ENCODE measurements at places on chromosomes 1 and 21. TPM values are rescaled to one million over a fixed set of nuclear protein-coding genes. Genes with fewer than 3 reads are reported as not detected.

The HUNK gene
- total RNA-seq, result 1.5 TPM

- H3K27me3 ChIP-seq, result no peaks in the 10 kb centered on the region
- peaks cover 7% of the 10 kb centered on the region for H3K4me1 ChIP-seq
- no peak overlapping the region for H3K27ac ChIP-seq
- no peak for DNase-seq
- no peaks in the 10 kb centered on the region for H3K36me3 ChIP-seq
- H3K4me3 ChIP-seq, result no peak overlapping the region
These were observed 32.9 kb downstream of the GPA33 start for GRCh38 chr1:167057241-167057688.

DNA sequence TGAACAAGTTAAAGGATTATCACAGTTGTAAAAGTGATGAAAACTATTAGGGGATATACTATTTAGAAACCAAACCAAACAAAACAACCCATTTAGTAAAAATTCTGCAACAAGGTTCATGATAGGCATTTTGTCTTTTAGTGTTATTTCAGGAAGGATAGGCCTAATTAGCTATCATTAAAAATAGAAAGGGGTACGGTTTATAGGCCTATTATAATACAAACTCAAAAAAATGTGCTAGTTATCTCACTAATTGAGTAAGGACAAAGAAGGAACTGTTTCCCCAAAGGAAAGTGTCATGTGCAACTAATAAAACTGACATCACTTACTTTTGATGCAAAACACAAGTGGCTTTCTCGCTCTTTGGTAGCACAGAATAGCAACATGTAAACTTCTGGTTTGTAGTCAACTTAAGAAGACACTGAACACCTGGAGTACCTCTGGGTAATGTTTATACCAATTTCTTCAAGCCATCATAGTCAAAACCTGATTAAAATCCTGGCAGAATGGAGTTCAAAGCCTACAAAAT, 28.5 kb downstream of the SLC16A1 start:
- no peaks in the 10 kb centered on the region for H3K27me3 ChIP-seq
- no peak overlapping the region for H3K4me3 ChIP-seq

The SLC30A1 gene
- total RNA-seq, result 7.9 TPM

The DNAI4 gene
- total RNA-seq, result 5.6 TPM

- H3K27me3 ChIP-seq, result no peaks in the 10 kb centered on the region
- peak overlapping the region; percentile 32 for H3K4me3 ChIP-seq
- DNase-seq, result peak; percentile 98
These were observed 14.6 kb downstream of the POLR3GL start for GRCh38 chr1:145978854-145979745.

DNA sequence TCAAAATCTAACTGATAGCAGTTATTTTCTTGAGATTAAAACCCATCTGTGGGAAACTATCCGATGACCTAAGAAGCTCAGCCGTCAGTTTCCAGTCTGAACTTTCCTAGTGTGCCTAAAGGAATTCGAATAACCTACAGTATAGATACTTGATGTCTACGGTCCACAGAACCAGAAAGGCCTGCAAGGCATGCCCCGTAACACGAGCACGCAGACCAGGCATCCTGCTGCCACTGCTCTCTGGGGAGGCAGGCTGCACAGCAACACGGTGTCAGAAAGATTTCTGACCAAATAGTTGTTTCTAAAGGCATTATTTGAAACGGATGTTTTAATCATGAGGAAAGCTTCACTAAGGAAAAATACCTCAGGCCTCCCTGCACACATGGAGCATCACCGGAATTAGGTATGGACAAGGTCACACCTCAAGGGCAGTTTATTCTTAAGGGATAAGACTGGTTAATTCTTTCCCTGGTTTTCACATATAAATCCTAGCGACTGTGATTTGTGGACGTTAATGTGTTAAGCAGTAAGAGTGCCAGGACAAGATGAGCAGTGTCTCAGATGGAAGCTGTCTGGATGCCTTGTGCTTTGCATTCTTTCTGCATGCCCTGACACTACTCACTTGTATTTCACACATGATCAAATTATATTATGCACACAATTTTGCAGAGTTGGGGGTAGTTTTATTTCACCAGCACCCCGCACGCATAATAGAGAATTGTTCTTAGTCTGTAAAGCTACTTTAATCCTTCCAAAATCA, 49.0 kb upstream of the NADK start:
- H3K4me1 ChIP-seq, result no peaks in the 10 kb centered on the region
- no peak overlapping the region for H3K4me3 ChIP-seq
- peaks cover 10% of the 10 kb centered on the region for H3K36me3 ChIP-seq

The CXADR gene
- 1.5 TPM for total RNA-seq

The FAM43B gene
- total RNA-seq, result 1.5 TPM

GRCh38 chr1:63885899-63886298, 112.1 kb downstream of the ROR1 start:
- no peaks in the 10 kb centered on the region for H3K36me3 ChIP-seq
- H3K27ac ChIP-seq, result no peak overlapping the region
- no peak overlapping the region for H3K4me3 ChIP-seq
- H3K4me1 ChIP-seq, result no peaks in the 10 kb centered on the region

- no peak for DNase-seq
- H3K27ac ChIP-seq, result no peak overlapping the region
- H3K27me3 ChIP-seq, result no peaks in the 10 kb centered on the region
- H3K36me3 ChIP-seq, result no peaks in the 10 kb centered on the region
These were observed 162.7 kb downstream of the IER5 start for GRCh38 chr1:181251001-181251712.

The FNBP1L gene
- total RNA-seq, result 20.1 TPM

The LCE1F gene
- not detected for total RNA-seq

The TMPRSS15 gene
- not detected for total RNA-seq

- no peaks in the 10 kb centered on the region for H3K27me3 ChIP-seq
- no peak overlapping the region for H3K4me3 ChIP-seq
- no peak overlapping the region for H3K27ac ChIP-seq
- peaks cover 8% of the 10 kb centered on the region for H3K36me3 ChIP-seq
These were observed 23.8 kb downstream of the CDC42 start for GRCh38 chr1:22076346-22076745.

DNA sequence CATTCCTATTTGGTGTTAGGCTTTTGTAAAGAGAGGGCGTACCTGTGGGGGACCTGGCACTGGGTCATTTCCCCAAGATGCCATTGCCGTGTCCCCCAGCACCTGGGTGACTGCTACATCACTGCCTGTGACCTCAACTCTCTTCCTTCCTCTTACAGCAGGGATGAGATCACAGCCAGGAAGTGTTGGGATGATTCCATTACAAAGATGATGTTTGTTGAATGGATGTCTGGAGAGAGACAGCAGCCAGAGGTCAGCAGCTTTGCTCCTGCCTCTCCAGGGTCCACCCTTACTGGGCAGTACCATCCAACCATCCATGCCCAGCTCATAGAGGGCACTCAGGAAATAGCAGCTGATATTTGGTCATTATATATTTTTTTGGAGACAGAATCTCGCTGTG, 35.1 kb downstream of the TMEM51 start:
- DNase-seq, result no peak
- no peak overlapping the region for H3K4me3 ChIP-seq
- H3K36me3 ChIP-seq, result no peaks in the 10 kb centered on the region
- no peaks in the 10 kb centered on the region for H3K27me3 ChIP-seq

DNA sequence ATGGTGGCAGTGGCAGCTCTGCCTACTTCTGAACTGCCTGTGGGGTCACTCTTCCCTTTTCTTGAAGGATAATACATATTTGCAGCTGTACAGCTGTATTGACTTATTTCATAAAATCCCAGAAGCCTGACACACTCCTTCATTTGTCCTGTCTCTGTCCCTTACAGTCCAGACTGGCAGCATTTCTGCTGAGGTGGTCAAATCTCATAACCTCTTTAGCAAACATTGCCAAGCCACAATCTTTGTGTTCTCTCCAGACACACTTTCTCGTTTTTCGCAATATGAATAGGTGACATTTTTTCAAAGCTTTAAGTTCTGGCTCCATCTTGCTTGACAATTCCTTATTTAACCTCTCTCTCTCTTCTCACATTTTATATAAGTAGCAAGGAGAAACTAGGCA, 15.2 kb downstream of the LY9 start:
- DNase-seq, result no peak
- H3K36me3 ChIP-seq, result no peaks in the 10 kb centered on the region
- H3K27ac ChIP-seq, result no peak overlapping the region
- no peak overlapping the region for H3K4me3 ChIP-seq

The TIE1 gene
- total RNA-seq, result 10.0 TPM

DNA sequence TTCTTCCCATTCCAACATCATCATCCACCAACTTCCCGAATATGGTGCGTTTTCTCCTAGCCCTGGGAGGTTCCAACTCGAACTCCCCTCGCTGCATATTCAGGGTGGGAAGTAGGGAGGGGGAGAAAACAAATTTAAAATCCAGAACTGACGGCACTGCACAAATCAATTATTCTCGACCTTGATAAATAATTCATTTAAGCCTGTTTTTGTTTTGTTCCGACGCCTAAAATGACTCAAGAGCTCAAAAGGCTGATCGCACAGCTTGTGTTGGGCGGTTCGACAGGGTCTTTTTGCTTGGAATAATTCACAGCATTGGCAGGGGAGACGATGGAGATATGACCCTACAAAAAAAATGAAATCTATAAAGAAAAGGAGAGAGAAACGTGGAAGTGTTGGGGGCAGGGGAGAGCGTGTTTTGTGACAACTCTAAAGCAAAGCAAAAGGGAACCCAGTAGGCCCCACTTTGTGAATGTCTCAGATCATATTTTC, 3.1 kb upstream of the BARHL2 start:
- H3K36me3 ChIP-seq, result no peaks in the 10 kb centered on the region
- no peak overlapping the region for H3K4me3 ChIP-seq
- no peaks in the 10 kb centered on the region for H3K4me1 ChIP-seq
- no peak for DNase-seq
- peaks cover 77% of the 10 kb centered on the region for H3K27me3 ChIP-seq

DNA sequence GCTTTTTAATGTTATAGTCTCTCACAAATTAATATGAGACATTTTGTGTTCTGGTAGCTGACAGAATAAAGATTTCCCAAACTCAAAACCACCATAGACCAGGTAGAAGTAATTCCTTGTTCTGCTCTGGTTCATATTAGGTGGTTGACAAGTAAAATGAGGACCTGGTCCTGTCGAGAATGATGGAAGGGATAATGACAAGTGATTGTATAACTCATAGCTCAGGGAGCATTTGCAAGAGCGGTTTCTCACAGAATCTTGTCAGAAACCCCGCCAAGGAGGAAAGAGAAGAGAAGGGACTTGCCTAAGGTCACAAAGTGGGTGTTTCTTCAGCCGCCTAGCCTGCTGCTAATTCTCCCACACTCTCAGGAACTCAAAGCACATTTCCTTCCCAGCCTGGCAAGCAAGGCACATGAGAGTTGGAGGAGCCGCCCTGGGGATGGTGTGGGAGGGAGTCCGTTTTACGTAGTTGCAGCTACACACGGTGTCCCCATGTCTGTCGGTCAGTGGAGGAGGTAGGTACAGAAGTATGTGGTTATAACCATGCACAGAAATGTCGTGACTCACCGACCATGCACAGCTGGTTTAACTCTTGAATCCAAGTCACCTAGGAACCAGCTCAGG, 46.5 kb downstream of the SAMD13 start:
- DNase-seq, result no peak
- H3K4me1 ChIP-seq, result no peaks in the 10 kb centered on the region
- H3K36me3 ChIP-seq, result no peaks in the 10 kb centered on the region
- no peak overlapping the region for H3K27ac ChIP-seq
- no peaks in the 10 kb centered on the region for H3K27me3 ChIP-seq

The RHEX gene
- total RNA-seq, result not detected

GRCh38 chr1:224333939-224334786, 4.2 kb upstream of the NVL start:
- DNase-seq, result no peak
- H3K27me3 ChIP-seq, result no peaks in the 10 kb centered on the region
- H3K27ac ChIP-seq, result no peak overlapping the region
- no peaks in the 10 kb centered on the region for H3K36me3 ChIP-seq

GRCh38 chr1:183879494-183879893, 74.6 kb downstream of the RGL1 start:
- H3K4me1 ChIP-seq, result peaks cover 45% of the 10 kb centered on the region
- peak overlapping the region; percentile 23 for H3K27ac ChIP-seq
- H3K36me3 ChIP-seq, result peaks cover 9% of the 10 kb centered on the region
- no peak for DNase-seq

- H3K27me3 ChIP-seq, result no peaks in the 10 kb centered on the region
- no peaks in the 10 kb centered on the region for H3K36me3 ChIP-seq
- H3K4me3 ChIP-seq, result no peak overlapping the region
- DNase-seq, result no peak
- H3K27ac ChIP-seq, result no peak overlapping the region
These were observed 90.1 kb upstream of the BCL10 start for GRCh38 chr1:85366391-85367170.

GRCh38 chr1:182783068-182783467, 6.5 kb upstream of the NPL start:
- H3K4me1 ChIP-seq, result no peaks in the 10 kb centered on the region
- no peaks in the 10 kb centered on the region for H3K36me3 ChIP-seq
- no peak overlapping the region for H3K27ac ChIP-seq
- no peak overlapping the region for H3K4me3 ChIP-seq
- H3K27me3 ChIP-seq, result no peaks in the 10 kb centered on the region
- DNase-seq, result no peak

- no peak overlapping the region for H3K4me3 ChIP-seq
- H3K27me3 ChIP-seq, result no peaks in the 10 kb centered on the region
- H3K36me3 ChIP-seq, result peaks cover 12% of the 10 kb centered on the region
- no peak for DNase-seq
- no peak overlapping the region for H3K27ac ChIP-seq
These were observed 5.0 kb downstream of the ZNF691 start for GRCh38 chr1:42851420-42851819.

The KRTAP19-3 gene
- total RNA-seq, result not detected

DNA sequence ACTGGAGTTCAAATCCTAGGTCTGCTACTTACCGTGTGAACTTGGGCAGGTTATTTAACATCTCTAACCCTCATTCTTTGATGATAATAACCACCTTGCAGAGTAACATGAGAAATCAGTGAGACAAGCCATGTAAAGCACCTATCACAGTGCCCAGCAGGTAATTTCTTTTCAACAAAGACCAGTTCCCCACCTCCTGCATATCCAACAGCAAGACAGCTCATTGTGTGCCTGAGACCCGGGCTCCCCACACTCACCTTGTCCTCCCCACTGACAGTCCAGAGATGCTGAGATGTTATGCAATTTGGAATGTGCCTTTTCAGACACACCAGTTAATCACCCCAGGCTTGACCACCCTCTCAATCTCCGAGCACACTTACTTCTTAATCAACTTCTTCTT, 367.6 kb upstream of the DAB1 start:
- no peaks in the 10 kb centered on the region for H3K27me3 ChIP-seq
- H3K27ac ChIP-seq, result no peak overlapping the region
- H3K4me3 ChIP-seq, result no peak overlapping the region
- DNase-seq, result no peak
- no peaks in the 10 kb centered on the region for H3K36me3 ChIP-seq
- no peaks in the 10 kb centered on the region for H3K4me1 ChIP-seq

The USH2A gene
- total RNA-seq, result not detected

DNA sequence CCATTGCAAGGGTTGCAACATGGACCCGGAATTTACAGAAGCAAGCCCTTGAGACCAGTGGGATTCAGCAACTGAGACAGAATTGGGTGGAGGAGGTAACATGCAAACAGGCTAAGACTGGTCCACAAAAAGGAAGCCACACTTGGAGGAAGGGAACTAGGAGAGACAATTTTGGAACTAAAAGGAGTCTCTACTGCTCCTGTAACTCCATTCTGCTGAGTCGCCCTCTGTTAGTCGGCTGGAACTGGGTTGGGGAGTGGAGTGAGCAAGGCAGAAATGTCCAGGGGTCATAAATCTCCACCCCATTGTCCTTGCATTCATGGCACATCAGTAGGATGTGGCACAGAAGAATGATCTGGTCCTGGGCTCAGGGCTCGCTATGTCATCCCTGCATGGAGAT, 5.1 kb downstream of the LAMB3 start:
- no peak for DNase-seq
- H3K36me3 ChIP-seq, result no peaks in the 10 kb centered on the region
- no peak overlapping the region for H3K27ac ChIP-seq
- no peaks in the 10 kb centered on the region for H3K4me1 ChIP-seq

Measured in sigmoid colon (tissue), 7 donors.